Stimulated activated CD4-positive, alpha-beta T cell treated with anti-CD3 and anti-CD28 coated beads, Interleukin-1b, Interleukin-23, amount 100 ng/mL, for 1 hour (primary cell): ENCODE measurements at places on chromosomes 4 and X.

GRCh38 chr4:186201535-186202230, 10.3 kb downstream of the CYP4V2 start:
- DNase-seq = no peak

GRCh38 chr4:76035799-76036380, at the start of gene CXCL11:
TSS of gene CXCL11 (minus strand) at chr4:76036070. CDS start at chr4:76035987, 83 bp downstream.
- DNase-seq = no peak

GRCh38 chr4:111499291-111499690, 646.0 kb upstream of the FAM241A start:
- DNase-seq = no peak

- no peak for DNase-seq
Observed at GRCh38 chr4:163332526-163333406, at the start of gene NPY1R. TSS of gene NPY1R (minus strand) at chr4:163332596. CDS start at chr4:163326554, 6,042 bp downstream.

- no peak for DNase-seq
Observed at GRCh38 chr4:93749292-93749761, 79.2 kb upstream of the ATOH1 start.

- no peak for DNase-seq
Observed at GRCh38 chrX:40299641-40300046, 201.9 kb upstream of the BCOR start.

DNA sequence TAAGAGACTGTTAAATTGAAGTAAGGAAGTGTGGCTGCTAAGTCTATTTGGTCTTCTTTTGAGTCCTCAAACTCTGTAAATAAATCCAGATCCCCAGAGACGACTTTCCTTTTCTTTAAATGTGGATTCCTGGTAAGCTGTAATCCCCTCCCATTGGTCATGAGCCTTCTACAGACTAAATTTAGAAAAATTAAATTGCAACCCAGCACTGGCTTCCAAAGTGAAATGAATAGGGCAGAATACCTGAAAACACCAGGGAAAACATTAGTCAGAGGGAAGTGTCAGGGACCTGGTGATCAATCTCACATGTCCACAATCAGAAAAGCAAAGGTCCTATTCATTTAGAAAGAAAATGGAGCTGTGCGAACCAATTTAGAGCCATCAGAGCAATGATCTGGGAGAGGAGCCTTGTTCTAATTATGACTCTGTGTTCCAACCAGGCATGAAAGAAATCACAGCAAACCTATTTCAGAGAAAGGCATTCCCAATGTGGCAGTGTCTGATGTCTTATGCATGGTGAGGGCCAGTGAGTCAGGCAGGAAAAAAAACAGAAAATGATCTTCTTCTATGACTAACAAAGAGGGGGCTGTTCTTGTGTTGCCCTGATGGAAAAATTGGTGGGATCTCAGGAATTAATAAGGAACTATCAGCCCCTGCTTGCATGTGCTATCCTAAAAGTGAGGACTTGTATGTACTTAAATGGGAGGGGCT, 19.8 kb upstream of the CCDC149 start:
- no peak for DNase-seq

- DNase-seq = no peak
Observed at GRCh38 chrX:44651358-44651757, 108.7 kb upstream of the FUNDC1 start.

DNA sequence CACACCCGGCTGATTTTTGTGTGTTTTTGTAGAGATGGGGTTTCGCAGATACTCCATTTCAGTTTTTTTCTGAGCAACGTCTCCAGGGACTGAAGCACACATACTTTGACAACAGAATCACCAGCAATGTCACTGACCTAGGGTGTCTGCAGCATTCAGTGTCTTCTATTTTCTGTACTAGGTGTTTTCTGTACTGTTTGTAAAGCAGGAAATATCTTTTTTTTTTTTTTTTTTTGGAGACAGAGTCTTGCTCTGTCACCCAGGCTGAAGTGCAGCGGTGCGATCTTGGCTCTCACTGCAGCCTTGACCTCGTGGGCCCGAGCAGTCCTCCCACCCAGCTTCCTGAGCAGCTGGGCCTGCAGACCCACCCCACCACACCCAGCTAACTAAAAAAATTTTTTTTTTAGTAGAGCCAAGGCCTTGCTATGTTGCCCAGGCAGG, 8.9 kb downstream of the ADD1 start:
- no peak for DNase-seq

- no peak for DNase-seq
Observed at GRCh38 chrX:107825698-107826237, at the start of gene MID2. TSS of gene MID2 (plus strand) at chrX:107825866. CDS start at chrX:107826427, 561 bp downstream.

- DNase-seq = no peak
Observed at GRCh38 chr4:150983851-150984250, 31.2 kb downstream of the LRBA start.

GRCh38 chr4:98659741-98660462, 1.5 kb upstream of the TSPAN5 start:
- DNase-seq = no peak

DNA sequence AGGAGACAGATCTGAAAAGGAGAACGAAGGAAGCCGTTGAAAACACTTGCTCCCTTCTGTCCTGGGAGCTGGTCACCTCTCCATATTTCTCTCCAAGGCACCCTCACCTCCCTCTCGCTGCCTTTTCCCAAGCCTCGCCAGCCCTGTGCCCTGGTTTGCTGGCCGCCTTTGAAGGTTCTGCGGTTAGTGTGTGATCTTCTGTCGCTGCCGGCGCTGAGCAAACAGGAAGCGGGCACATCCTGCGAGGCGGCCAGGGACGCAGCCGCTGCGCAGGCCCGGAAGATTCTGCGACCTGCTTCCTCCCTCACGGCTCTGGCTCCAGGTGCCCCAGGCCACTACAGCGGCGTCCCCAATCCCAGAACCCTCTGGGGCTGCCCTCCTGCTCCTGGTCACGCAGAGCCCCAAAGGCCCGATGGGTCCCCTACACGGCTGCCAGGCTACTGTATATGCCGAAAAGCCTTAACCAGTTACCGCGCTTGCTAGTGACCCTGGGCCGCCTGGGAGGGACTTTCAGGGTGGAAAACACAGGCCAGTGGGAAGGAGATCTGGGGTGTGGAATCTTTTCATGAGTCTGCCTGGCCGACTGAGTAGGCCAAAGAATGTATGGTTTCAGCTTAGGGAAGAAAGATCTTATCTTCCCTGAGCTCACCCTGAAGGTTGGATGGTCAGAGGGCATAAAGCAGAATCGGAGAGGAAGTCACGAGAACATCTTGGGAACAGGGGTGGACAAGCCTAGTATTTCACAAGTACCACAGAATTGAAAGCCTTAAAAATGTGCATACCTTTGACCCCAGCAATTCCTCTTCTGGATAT, 2.3 kb upstream of the SASH3 start:
- no peak for DNase-seq

DNA sequence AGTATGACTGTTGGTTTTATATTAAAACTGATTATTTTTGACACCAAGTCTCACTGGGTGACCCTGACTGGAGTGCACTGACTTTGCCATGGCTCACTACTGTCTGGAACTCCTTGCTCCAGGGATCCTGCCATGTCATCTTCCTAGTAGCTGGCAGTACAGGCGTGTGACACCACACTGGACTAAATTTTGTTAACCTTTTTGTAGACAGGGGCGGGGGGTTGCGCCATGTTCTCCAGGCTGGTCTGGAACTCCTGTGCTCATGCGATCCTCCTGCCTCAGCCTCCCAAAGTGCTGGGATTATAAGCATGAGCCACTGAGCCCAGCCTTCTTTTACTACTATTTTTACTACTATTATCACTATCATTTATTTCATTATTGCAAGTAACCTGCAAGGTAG, 8.9 kb downstream of the XAGE1A start:
- no peak for DNase-seq

GRCh38 chrX:118049713-118050112, 66.9 kb downstream of the KLHL13 start:
- no peak for DNase-seq

- DNase-seq = no peak
Observed at GRCh38 chr4:182975806-182976205, 58.6 kb upstream of the DCTD start.

DNA sequence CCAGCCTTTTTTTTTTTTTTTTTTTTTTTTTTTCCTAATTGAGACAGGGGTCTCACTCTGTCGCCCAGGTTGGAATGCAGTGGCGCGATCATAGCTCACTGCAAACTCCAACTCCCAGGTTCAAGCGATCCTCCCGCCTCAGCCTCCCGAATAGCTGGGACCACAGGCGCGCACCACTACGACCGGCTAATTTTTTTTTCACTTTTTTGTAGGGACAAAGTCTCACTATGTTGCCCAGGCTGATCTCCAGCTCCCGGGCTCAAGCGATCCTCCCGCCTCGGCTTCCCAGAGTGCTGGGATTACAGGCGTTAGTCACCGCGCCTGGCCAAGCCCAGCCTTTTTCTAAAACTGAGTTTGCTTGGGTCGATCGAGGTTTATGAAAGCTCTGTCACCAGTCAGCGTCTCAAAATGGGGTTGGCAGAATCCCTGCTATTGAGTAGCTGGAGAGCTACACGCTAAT, 1.3 kb upstream of the OTUD5 start:
- no peak for DNase-seq

GRCh38 chrX:46770817-46771163, 11.9 kb upstream of the SLC9A7 start:
- DNase-seq = no peak

DNA sequence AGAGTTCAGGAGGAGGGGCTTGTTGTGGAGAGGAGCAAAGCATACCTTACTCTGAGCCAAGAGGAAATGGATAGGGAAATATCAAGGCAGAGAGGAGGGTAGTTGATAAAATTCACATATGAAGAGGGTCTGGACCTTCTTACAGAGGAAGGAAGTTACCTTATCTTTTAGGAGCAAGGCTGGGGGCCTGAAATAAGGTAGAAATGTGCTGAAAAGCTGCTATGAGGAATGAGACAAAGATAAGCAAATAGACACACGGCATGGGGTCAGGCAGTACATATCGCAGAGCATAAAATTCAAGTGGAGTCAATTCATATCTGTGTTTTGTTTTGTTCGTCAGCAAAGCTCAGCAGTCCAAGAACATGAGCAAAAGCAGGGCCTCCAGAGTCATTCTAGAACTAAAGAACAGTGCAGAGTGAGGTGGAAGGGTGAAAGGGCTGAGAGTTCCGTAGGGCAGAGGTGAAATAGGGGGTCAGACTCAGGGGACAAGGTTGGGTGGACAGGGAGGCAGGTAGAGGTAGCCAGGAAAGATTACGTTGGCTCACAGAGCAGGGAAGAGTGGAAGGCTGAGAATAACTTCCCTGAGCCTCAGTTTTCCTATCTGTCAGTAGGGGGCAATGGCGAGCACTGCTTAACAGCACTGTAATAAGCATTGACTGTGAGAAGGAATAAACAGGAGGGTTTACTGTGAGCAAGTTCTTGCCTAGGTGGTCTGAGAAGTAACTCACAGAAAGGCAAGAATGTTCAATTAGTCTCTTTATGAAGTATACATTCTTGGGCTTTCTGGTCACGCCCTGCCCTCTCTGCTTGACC, 9.2 kb downstream of the VSIG4 start:
- DNase-seq = no peak

DNA sequence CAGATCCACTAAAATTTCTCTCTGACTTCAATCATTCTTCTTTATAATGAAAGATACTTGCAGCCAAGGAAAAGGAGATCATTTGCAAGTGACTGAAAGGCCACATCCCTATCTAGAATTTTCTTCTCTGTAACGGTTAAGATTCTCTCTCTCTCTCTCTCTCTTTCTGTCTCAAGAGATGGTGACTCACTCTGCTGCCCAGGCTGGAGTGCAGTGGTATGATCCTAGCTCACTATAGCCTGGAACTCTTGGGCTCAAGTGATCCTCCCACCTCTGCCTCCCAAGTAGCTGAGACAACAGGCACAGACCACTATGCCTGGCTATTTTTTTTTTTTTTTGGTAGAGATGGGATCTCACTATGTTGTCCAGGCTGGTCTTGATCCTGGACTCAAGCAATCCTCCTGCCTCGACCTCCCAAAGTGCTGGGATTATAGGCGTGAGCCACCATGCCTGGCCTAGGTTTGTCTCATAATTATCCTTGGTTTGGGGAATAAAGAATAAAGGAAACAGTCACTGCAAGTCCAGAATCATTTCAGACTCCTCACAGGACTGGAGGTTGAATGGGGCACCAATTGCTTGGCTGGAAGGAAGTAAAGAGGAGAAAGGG, 33.3 kb upstream of the GALNT7 start:
- DNase-seq = no peak

- no peak for DNase-seq
Observed at GRCh38 chrX:110145311-110145710, 142.4 kb downstream of the TMEM164 start.

GRCh38 chrX:19734111-19734510, 153.3 kb downstream of the SH3KBP1 start:
- DNase-seq = no peak

DNA sequence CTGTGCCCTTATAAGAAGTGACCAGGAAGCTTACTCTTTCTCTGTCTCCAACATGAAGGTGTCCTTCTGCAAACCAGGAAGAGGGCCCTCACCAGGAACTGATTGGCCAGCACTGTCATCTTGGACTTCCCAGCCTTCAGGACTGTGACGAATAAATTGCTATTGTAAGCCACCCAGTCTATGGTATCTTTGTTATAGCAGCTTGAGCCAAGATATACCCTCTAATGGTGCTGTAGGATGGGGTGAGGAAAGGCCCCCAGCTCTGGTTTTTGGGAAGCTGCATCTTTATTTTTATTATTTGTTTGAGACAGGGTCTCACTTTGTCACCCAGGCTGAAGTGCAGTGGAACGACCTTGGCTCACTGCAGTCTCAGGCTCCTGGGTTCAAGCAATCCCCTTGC, 1.2 kb upstream of the MGST2 start:
- DNase-seq = no peak

DNA sequence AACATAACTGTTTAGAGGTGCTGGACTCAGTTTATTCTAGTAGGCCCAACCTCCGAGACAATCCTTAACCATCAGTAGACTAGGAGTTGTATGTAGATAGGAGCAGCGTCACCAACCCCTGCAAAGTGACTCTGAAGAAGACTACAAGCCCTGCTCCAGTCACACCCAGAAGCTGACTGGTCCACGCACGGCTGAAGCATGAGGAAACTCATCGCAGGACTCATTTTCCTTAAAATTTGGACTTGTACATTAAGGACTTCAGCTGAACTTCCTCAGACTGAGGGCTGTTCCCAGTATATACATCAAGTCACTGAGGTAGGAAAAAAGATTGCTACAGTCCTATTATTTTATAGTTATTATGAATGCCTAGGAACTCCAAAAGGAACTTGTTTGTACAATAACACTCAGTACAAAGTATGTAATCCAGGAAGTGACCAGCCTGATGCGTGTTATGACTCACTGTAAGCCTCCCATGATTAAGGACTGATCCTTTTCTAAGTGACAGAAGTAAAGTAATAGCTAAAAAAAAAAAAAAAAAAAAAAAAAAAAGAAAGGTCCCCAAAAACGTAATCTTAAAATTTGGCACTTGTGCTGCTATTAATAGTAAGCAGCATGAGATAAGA, 41.6 kb upstream of the UGT2B7 start:
- no peak for DNase-seq

- DNase-seq = no peak
Observed at GRCh38 chrX:13284570-13284969, 35.3 kb downstream of the ATXN3L start.

GRCh38 chrX:3582451-3582850, 131.0 kb downstream of the PRKX start:
- no peak for DNase-seq

DNA sequence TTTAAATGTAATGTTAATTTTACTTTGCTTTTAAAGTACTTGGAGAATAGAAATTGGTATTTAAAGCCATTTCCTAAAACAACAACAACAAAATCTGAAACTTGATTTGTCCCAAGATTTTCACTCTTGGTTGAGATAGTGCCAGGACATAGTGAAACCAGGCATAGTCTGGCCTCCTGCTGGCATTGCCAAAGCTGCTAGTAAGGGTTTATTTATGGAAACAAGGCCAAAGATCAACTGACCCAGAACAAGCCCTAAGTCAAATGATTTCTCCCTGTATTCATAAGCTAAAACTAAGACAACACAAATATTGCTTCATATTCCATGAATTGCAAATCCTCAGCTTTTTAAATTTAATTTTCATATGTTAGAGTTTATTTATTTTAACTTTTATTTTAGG, 227.5 kb upstream of the FGF13 start:
- no peak for DNase-seq
